NCI-H2081 (cell line): ENCODE measurements at places on chromosomes 13 and 19.

- no peak for DNase-seq
Measured at GRCh38 chr13:35648201-35648600, 171.7 kb upstream of the MAB21L1 start.

DNA sequence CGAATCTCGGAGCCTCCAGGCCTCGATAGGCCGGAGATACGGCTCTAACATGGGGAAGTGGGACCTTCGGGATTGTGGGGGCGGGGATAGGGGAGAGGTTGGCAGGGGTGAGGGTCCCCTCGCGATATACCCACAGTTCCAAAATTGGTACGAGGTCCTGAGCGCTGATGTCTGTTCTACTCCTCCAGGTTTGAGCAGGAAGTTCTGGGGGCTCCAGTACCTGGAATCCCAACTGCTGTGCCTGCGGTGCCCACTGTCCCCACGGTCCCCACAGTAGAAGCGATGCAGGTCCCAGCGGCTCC, 447 bp downstream of the RBM42 start:
- no peak for DNase-seq

DNA sequence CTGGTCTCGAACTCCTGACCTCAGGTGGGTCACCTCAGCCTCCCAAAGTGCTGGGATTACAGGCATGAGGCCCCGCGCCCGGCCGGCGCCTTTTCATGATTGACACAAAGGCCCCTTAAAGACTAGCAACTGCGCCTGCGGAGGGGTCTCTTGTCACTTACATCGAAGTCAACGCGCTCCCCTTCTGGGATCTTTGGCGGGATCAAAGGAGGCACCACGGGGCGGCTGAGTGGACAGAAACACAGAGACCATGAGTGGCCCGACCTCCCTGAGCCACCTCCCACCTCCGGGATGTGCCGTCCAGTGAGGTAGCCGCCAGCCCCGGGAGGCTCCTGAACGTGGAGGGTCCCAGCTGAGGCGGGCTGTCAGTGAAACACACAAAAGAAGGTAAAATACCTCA, 7.3 kb downstream of the TNNT1 start:
- DNase-seq, result no peak

- DNase-seq, result no peak
Measured at GRCh38 chr13:113329656-113330312, 32.7 kb downstream of the LAMP1 start.

GRCh38 chr19:49418511-49418910, 4.7 kb downstream of the PTH2 start:
- DNase-seq, result no peak

DNA sequence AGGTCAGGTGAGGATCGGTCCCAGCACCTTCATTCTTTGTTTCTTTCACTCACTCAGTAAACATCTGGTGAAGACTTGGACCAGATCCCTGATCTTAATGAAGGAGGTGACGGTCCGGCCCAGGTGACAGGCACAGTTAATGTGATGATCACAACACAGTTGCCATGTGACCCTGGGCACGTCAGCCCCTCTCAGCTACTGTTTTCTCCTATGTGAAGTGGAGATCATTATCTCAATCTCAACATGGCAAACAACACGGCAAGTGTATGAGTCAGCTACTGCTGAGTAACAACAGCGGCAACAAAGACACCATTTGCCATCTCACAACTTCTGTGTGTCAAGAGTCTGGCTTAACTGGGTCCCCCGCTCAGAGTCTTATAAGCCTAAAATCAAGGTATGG, 74.6 kb downstream of the GNG7 start:
- no peak for DNase-seq

DNA sequence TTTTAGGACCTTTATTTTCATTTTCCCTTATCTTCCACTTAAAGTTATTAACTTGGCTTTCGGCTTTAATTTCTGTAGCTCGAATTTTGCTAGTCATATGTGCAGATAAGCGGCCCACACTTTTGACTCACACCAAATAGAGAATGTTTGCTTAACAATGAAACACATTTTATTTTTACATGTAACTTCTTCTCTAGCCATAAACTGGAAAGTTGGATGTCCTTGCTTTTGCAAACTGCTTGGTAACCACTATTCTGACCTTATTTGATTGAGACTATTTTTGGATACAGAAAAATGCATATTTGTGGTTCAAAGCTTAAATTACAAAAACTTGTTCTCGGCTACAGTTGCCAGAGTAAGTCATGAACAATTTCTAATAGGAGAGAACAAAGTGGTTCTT, 600.0 kb downstream of the KCTD12 start:
- DNase-seq, result no peak

DNA sequence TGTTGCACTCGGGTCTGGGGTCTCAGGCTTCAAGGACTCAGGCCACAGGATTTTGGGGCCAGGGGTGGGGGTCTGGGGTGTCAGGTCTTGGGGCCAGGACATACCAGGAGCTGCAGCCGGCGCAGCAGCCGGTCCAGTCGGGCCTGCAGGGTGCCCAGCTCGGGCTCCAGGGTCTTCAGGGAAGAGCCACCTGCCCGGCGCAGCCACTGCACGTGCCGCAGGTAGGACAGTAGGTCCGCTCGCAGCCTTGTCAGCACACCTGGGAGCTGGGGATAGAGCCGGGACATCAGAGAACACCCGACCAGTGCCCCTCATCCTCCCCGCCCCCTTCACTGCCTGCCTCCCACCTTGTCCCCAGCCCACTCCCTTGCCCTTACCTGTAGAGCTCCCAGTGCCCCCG, 2.2 kb downstream of the IL11 start:
- DNase-seq, result no peak
